ENCODE measurements at places on chromosomes 7 and 10. TPM values are rescaled to one million over a fixed set of nuclear protein-coding genes. Genes with fewer than 3 reads are reported as not detected.

GRCh38 chr7:66413379-66414114, 208.4 kb downstream of the TPST1 start:
- no peaks in the 10 kb centered on the region for H3K27me3 ChIP-seq
- no peaks in the 10 kb centered on the region for H3K4me1 ChIP-seq
- H3K4me3 ChIP-seq, result peak overlapping the region; percentile 50
- DNase-seq, result peak; percentile 94
- H3K36me3 ChIP-seq, result no peaks in the 10 kb centered on the region

SLC29A3 gene
- total RNA-seq, result 5.7 TPM

GRCh38 chr7:38453168-38453567, 178.0 kb downstream of the AMPH start:
- no peaks in the 10 kb centered on the region for H3K4me1 ChIP-seq
- no peak overlapping the region for H3K4me3 ChIP-seq
- no peak for DNase-seq
- H3K27ac ChIP-seq, result no peak overlapping the region
- no peaks in the 10 kb centered on the region for H3K36me3 ChIP-seq

GRCh38 chr10:96417441-96417840, 58.6 kb upstream of the OPALIN start:
- H3K4me1 ChIP-seq, result no peaks in the 10 kb centered on the region
- DNase-seq, result no peak
- H3K27me3 ChIP-seq, result no peaks in the 10 kb centered on the region
- no peak overlapping the region for H3K27ac ChIP-seq
- no peaks in the 10 kb centered on the region for H3K36me3 ChIP-seq

ANKIB1 gene
- total RNA-seq, result 12.3 TPM

GRCh38 chr10:4282496-4282895, 497.5 kb upstream of the KLF6 start:
- H3K4me1 ChIP-seq, result no peaks in the 10 kb centered on the region
- no peaks in the 10 kb centered on the region for H3K27me3 ChIP-seq
- no peak for DNase-seq
- no peak overlapping the region for H3K27ac ChIP-seq

- no peak for DNase-seq
- no peaks in the 10 kb centered on the region for H3K27me3 ChIP-seq
- no peaks in the 10 kb centered on the region for H3K36me3 ChIP-seq
These were observed 122.2 kb downstream of the GPR37 start for GRCh38 chr7:124643311-124643811.

DNA sequence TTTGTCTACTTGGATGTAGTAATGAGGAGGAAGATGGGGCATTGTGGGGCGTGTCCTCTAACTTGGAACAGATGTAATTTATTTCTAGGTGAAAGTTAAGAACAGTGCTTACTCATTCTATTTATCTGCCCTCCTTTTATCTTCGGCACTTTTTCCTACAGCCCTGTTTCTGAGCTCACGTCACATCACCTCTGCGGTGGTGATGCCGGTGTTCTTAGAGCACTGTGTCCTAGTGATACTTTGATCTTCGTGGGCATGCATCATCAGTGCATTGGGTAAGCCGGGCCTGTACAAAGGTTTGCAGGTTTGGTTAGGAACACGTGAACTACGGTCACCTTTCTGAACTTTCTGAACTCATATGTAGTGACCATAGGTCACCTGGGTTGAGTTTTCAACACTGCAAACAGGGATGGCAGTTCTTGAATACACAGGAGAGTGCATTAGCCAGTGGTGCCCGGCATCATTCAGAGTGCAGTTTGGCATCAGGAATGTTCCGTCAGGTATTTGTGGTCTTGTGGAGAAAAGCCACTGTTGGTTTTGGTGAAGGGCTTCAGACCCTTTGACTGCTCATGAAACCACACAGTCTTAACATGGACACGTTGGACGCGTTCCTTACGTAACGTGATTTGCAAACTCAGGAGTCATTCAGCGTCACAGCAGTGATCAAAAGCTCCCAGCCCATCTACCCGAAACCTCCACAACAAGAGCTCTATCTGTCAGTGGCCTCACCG, 5.6 kb downstream of the POR start:
- peak overlapping the region; percentile 100 for H3K27ac ChIP-seq
- peak; percentile 93 for DNase-seq
- no peaks in the 10 kb centered on the region for H3K36me3 ChIP-seq
- no peak overlapping the region for H3K4me3 ChIP-seq

GRCh38 chr10:109978481-109978880, 29.3 kb upstream of the ADD3 start:
- no peaks in the 10 kb centered on the region for H3K4me1 ChIP-seq
- no peaks in the 10 kb centered on the region for H3K27me3 ChIP-seq
- H3K36me3 ChIP-seq, result no peaks in the 10 kb centered on the region
- no peak for DNase-seq
- H3K27ac ChIP-seq, result no peak overlapping the region

GRCh38 chr7:139743967-139744767, 33.6 kb downstream of the HIPK2 start:
- peak overlapping the region; percentile 28 for H3K27ac ChIP-seq
- DNase-seq, result no peak
- H3K4me1 ChIP-seq, result peaks cover 73% of the 10 kb centered on the region

- no peak overlapping the region for H3K27ac ChIP-seq
- H3K36me3 ChIP-seq, result no peaks in the 10 kb centered on the region
- H3K4me1 ChIP-seq, result no peaks in the 10 kb centered on the region
These were observed 108.1 kb downstream of the GRID1 start for GRCh38 chr10:86258499-86258898.

- H3K4me1 ChIP-seq, result peaks cover 20% of the 10 kb centered on the region
- no peaks in the 10 kb centered on the region for H3K27me3 ChIP-seq
- no peaks in the 10 kb centered on the region for H3K36me3 ChIP-seq
- H3K27ac ChIP-seq, result no peak overlapping the region
These were observed 54.9 kb downstream of the KCNMA1 start for GRCh38 chr10:77582710-77583115.

ECHDC3 gene
- total RNA-seq, result 110 TPM

DNA sequence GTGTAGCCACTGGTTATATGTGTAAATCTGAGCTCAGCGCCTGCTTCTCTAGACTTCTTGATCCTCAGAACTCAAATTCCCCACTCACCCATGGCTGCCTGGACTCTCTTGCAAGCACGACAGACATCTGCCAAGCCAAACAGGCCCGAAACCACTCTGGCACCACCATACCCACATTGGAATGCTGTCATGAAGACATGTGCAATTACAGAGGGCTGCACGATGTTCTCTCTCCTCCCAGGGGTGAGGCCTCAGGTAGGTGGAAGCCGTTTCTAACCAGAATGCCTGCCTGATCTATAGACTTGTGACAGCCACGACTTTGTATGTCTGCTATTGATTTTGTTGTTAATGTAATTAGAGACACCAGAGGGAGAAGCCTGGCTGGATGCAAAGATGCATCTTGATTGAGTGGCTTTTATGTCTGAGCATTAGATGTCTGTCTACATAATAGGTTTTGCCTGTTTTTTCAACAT, 4.0 kb downstream of the BAMBI start:
- peak; percentile 54 for DNase-seq
- no peaks in the 10 kb centered on the region for H3K27me3 ChIP-seq
- no peak overlapping the region for H3K27ac ChIP-seq
- H3K4me1 ChIP-seq, result peaks cover 18% of the 10 kb centered on the region
- H3K4me3 ChIP-seq, result no peak overlapping the region

- H3K36me3 ChIP-seq, result no peaks in the 10 kb centered on the region
- H3K27ac ChIP-seq, result no peak overlapping the region
- H3K4me1 ChIP-seq, result no peaks in the 10 kb centered on the region
- peak; percentile 48 for DNase-seq
- H3K27me3 ChIP-seq, result no peaks in the 10 kb centered on the region
These were observed 27.5 kb downstream of the PDGFA start for GRCh38 chr7:491958-492713.

- peak overlapping the region; percentile 71 for H3K27ac ChIP-seq
- no peaks in the 10 kb centered on the region for H3K36me3 ChIP-seq
- peaks cover 37% of the 10 kb centered on the region for H3K4me1 ChIP-seq
- H3K27me3 ChIP-seq, result no peaks in the 10 kb centered on the region
- no peak for DNase-seq
- H3K4me3 ChIP-seq, result peak overlapping the region; percentile 27
These were observed 256.4 kb downstream of the KIAA1217 start for GRCh38 chr10:24465124-24465874.

GRCh38 chr7:26619348-26619984, 244.9 kb downstream of the SKAP2 start:
- no peaks in the 10 kb centered on the region for H3K36me3 ChIP-seq
- H3K27me3 ChIP-seq, result no peaks in the 10 kb centered on the region
- H3K4me3 ChIP-seq, result no peak overlapping the region
- no peak for DNase-seq

DNA sequence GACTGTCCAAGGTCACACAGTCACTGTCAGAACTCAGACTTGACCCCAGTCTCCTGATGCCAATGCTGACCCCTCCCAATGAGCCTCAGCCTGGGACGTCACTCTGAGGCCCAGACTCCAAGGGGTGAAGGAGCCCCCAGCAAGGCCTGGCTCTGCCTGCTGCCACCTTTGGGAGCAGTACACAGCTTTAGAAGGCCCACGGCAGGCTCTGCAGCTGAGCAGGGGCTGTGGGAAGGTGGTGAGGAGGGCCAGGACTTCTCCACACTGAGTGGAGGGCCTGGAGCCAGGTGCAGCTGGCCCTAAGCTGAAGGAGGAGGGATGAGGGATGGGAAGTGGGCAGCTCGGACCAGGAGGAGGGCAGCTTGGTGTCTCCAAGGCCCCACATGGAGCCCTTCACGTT, 23.9 kb upstream of the ZMIZ1 start:
- H3K4me3 ChIP-seq, result no peak overlapping the region
- DNase-seq, result peak; percentile 32
- no peaks in the 10 kb centered on the region for H3K4me1 ChIP-seq
- H3K27ac ChIP-seq, result no peak overlapping the region
- H3K27me3 ChIP-seq, result no peaks in the 10 kb centered on the region
- no peaks in the 10 kb centered on the region for H3K36me3 ChIP-seq

GRCh38 chr7:14841869-14842268, 60.7 kb downstream of the DGKB start:
- H3K27me3 ChIP-seq, result no peaks in the 10 kb centered on the region
- DNase-seq, result no peak
- H3K4me3 ChIP-seq, result no peak overlapping the region
- H3K27ac ChIP-seq, result no peak overlapping the region
- H3K36me3 ChIP-seq, result no peaks in the 10 kb centered on the region

HILPDA gene
- total RNA-seq, result 3.9 TPM

DNA sequence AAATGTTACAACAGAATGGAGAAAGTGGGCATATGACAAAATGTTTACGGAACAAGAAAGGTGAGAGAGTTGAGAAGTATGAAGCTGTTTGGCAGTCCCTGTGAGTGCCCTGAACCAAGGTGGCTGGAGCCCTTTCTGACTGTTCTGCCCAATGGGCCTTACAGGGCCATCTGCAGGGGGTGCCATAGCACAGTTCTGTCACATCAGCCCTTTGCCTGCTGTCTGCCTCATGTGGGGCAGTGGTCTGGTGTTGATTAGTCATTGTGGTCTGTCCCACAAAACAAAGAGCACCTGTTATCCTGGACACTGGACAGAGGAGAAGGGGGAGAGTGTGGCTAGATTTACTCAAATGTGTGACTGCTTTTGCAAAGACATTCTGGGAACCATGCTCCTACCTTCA, 51.5 kb upstream of the OSBPL3 start:
- DNase-seq, result no peak
- no peak overlapping the region for H3K4me3 ChIP-seq
- no peaks in the 10 kb centered on the region for H3K36me3 ChIP-seq

TEX47 gene
- not detected for total RNA-seq

- no peaks in the 10 kb centered on the region for H3K27me3 ChIP-seq
- H3K27ac ChIP-seq, result no peak overlapping the region
- H3K4me1 ChIP-seq, result peaks cover 22% of the 10 kb centered on the region
- H3K4me3 ChIP-seq, result no peak overlapping the region
- no peak for DNase-seq
These were observed 115.3 kb upstream of the TCF7L2 start for GRCh38 chr10:112834751-112835181.

GRCh38 chr7:108368466-108368865, 87.8 kb downstream of the NRCAM start:
- H3K27ac ChIP-seq, result no peak overlapping the region
- H3K4me1 ChIP-seq, result no peaks in the 10 kb centered on the region
- no peaks in the 10 kb centered on the region for H3K27me3 ChIP-seq
- no peak for DNase-seq
- no peak overlapping the region for H3K4me3 ChIP-seq
- no peaks in the 10 kb centered on the region for H3K36me3 ChIP-seq

CCL24 gene
- total RNA-seq, result 1.1 TPM

- H3K27me3 ChIP-seq, result no peaks in the 10 kb centered on the region
- no peak overlapping the region for H3K27ac ChIP-seq
- H3K36me3 ChIP-seq, result no peaks in the 10 kb centered on the region
- no peak for DNase-seq
These were observed 232.0 kb downstream of the SDK1 start for GRCh38 chr7:3533040-3533439.

MYH16 gene
- not detected for total RNA-seq

GRCh38 chr7:127208351-127208750, 44.4 kb downstream of the GRM8 start:
- no peak overlapping the region for H3K4me3 ChIP-seq
- no peak overlapping the region for H3K27ac ChIP-seq
- no peaks in the 10 kb centered on the region for H3K27me3 ChIP-seq
- no peak for DNase-seq
- H3K36me3 ChIP-seq, result no peaks in the 10 kb centered on the region

GRCh38 chr10:55214608-55215007, 413.6 kb upstream of the PCDH15 start:
- DNase-seq, result no peak
- no peaks in the 10 kb centered on the region for H3K36me3 ChIP-seq
- no peak overlapping the region for H3K4me3 ChIP-seq
- H3K27me3 ChIP-seq, result no peaks in the 10 kb centered on the region
- no peaks in the 10 kb centered on the region for H3K4me1 ChIP-seq
- no peak overlapping the region for H3K27ac ChIP-seq

GRCh38 chr10:76778914-76779795, 858.5 kb downstream of the KCNMA1 start:
- no peaks in the 10 kb centered on the region for H3K27me3 ChIP-seq
- H3K36me3 ChIP-seq, result no peaks in the 10 kb centered on the region
- no peak overlapping the region for H3K4me3 ChIP-seq
- H3K27ac ChIP-seq, result no peak overlapping the region
- H3K4me1 ChIP-seq, result no peaks in the 10 kb centered on the region

DNA sequence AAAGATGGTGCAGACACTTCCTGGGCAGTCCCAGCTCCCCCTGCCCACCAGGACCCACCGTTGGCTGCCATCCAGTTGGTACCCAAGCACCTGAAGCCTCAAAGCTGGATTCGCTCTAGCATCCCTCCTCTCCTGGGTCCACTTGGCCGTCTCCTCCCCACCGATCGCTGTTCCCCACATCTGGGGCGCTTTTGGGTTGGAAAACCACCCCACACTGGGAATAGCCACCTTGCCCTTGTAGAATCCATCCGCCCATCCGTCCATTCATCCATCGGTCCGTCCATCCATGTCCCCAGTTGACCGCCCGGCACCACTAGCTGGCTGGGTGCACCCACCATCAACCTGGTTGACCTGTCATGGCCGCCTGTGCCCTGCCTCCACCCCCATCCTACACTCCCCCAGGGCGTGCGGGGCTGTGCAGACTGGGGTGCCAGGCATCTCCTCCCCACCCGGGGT, 14.5 kb upstream of the LIMK1 start:
- H3K27ac ChIP-seq, result no peak overlapping the region
- no peaks in the 10 kb centered on the region for H3K36me3 ChIP-seq
- no peaks in the 10 kb centered on the region for H3K27me3 ChIP-seq
- DNase-seq, result no peak

SPOCK2 gene
- total RNA-seq, result 1.6 TPM

OGDH gene
- total RNA-seq, result 50.2 TPM

Data from right lobe of liver (tissue), 6 donors.